Left lung (tissue), 14 donors: ENCODE measurements at places on chromosomes 7 and 10. TPM values are rescaled to one million over a fixed set of nuclear protein-coding genes. Genes with fewer than 3 reads are reported as not detected.

Gene FGFR2
- polyA plus RNA-seq = 293 TPM

Gene HTR5A
- polyA plus RNA-seq = not detected

Gene IL6
- 3.5 TPM for polyA plus RNA-seq

Gene FAM180A
- 0.24 TPM for polyA plus RNA-seq

Gene SPDYE5
- polyA plus RNA-seq = 7.9 TPM

Gene LRRN3
- polyA plus RNA-seq = 58.6 TPM

Gene MRLN
- polyA plus RNA-seq = 0.67 TPM

Gene CRHR2
- 0.31 TPM for polyA plus RNA-seq

Gene FBXL13
- polyA plus RNA-seq = 5.7 TPM

Gene HILPDA
- polyA plus RNA-seq = 32.2 TPM

Gene NPC1L1
- 0.40 TPM for polyA plus RNA-seq

Gene SPDYE1
- 1.7 TPM for polyA plus RNA-seq

Gene MYO1G
- 1.6 TPM for polyA plus RNA-seq

Gene HOXA2
- polyA plus RNA-seq = 19.4 TPM

Gene SERPINE1
- 3.9 TPM for polyA plus RNA-seq

Gene MARCHF5
- 70.1 TPM for polyA plus RNA-seq

Gene WNT16
- not detected for polyA plus RNA-seq

Gene TMUB1
- polyA plus RNA-seq = 21.5 TPM

Gene ITPRID1
- 0.04 TPM for polyA plus RNA-seq

Gene HOXA4
- 34.5 TPM for polyA plus RNA-seq

Gene PTF1A
- polyA plus RNA-seq = not detected

Gene PRSS2
- polyA plus RNA-seq = not detected

Gene CYP3A4
- 0.20 TPM for polyA plus RNA-seq

Gene AKR1E2
- 8.5 TPM for polyA plus RNA-seq

Gene TUBGCP2
- polyA plus RNA-seq = 60.7 TPM

Gene GPR37
- 5.4 TPM for polyA plus RNA-seq

Gene ANK3
- 22.1 TPM for polyA plus RNA-seq

Gene PAOX
- 7.9 TPM for polyA plus RNA-seq

Gene PRSS37
- polyA plus RNA-seq = 0.59 TPM

Gene C10orf53
- polyA plus RNA-seq = not detected

Gene SPAG6
- 1.4 TPM for polyA plus RNA-seq

Gene GPR85
- 2.4 TPM for polyA plus RNA-seq

Gene CALHM1
- 0.15 TPM for polyA plus RNA-seq

Gene SPDYE16
- polyA plus RNA-seq = 4.9 TPM
